ENCODE measurements at places on chromosomes 2 and 18.

- DNase-seq: no peak
Observed at GRCh38 chr2:134466141-134466540, 212.3 kb downstream of the MGAT5 start.

GRCh38 chr18:57004366-57005121, 142.3 kb upstream of the BOD1L2 start:
- no peak for DNase-seq

DNA sequence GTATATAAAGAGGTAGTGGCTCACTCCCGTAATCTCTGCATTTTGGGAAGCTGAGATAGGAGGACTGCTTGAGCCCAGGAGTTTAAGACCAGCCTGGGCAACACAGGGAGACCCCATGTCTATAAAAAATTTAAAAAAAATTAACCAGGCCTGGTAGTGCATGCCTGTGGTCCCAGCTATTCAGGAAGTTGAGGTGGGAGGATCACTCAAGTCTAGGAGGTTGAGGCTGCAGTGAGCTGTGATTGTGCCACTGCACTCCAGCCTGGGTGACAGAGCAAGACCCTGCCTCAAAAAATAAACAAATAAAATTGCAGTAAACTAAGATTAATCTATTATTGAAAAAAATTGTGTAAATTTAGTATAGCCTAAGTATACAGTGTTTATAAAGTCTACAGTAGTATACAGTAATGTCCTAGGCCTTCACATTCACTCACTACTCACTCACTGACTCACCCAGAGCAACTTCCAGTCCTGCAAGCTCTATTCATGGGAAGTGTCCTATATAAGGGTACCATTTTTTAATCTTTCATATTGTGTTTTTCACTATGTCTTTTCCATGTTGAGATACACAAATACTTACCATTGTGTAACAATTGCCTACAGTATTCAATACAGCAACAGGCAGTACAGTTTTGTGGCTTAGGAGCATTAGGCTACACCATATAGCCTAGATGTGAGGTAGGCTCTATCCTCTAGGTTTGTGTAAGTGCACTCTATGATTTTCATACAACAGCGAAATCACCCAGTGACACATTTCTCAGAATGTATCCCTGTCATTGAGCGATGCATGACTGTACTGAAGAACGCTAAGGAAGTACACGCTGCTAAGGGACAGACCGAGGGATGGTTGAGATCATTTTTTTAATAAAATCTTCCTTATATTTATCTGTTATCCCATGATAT, 10.4 kb upstream of the MAP4K3 start:
- DNase-seq: no peak

DNA sequence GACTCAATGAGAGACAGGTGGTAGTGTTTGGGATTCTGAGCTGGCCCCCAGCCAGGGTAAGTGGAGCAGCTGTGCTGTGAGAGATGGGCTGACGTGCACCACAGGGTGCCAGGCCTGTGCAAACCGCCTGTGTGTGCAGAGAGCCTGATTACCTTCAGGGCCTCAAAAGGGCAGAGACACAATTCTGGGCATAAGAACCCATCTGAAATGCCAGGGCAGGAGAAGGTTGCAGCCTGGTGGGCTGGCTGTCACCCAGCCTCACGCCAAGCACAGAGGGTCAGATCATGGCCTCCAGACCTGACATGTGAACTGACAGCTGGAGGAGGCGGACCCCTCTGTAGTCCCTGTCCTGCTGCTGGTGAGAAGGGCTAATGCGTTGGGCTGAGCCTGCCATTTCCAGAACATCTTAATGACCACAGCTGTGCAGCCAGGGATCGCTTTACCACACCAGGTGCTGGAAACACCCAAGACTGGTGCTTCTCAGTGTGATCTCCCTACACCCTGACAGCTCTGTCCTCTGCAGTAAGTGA, 100.9 kb downstream of the ARL4C start:
- DNase-seq: no peak

GRCh38 chr2:226117510-226118065, 682.0 kb downstream of the IRS1 start:
- DNase-seq: no peak

GRCh38 chr2:152890736-152891135, 172.3 kb downstream of the ARL6IP6 start:
- DNase-seq: no peak

GRCh38 chr2:68835621-68836020, 35.6 kb downstream of the BMP10 start:
- DNase-seq: no peak

DNA sequence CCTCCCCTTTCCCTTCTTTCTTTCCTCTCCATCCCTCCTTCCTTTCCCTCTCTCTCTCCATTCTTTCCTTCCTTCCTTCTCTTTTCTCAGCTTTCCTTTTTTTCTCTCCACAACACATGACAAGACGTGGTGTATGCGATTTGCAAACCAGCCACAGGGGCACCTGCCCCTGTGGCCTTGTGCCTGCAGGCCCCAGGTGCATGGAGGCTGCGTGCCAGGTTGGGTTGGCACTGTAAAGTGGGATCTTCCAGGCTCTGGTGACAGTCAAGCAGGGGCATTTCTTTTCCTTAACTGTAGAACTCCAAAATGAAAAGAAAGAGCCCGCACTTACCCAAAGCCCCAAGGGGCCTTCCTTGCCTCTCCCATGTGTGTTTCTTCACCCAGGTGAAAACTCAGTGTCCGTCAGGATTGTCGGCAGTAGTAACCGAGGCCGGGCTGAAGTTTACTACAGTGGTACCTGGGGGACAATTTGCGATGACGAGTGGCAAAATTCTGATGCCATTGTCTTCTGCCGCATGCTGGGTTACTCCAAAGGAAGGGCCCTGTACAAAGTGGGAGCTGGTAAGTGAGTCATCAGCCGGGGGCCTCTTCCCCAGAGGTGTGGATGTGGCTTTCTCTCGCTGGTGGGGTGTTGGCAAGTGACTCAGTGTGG, 50.9 kb downstream of the MARCO start:
- no peak for DNase-seq

GRCh38 chr18:44569391-44570055, 111.2 kb upstream of the SETBP1 start:
- no peak for DNase-seq

- DNase-seq: no peak
Observed at GRCh38 chr2:26325851-26326250, 20.1 kb upstream of the SELENOI start.

DNA sequence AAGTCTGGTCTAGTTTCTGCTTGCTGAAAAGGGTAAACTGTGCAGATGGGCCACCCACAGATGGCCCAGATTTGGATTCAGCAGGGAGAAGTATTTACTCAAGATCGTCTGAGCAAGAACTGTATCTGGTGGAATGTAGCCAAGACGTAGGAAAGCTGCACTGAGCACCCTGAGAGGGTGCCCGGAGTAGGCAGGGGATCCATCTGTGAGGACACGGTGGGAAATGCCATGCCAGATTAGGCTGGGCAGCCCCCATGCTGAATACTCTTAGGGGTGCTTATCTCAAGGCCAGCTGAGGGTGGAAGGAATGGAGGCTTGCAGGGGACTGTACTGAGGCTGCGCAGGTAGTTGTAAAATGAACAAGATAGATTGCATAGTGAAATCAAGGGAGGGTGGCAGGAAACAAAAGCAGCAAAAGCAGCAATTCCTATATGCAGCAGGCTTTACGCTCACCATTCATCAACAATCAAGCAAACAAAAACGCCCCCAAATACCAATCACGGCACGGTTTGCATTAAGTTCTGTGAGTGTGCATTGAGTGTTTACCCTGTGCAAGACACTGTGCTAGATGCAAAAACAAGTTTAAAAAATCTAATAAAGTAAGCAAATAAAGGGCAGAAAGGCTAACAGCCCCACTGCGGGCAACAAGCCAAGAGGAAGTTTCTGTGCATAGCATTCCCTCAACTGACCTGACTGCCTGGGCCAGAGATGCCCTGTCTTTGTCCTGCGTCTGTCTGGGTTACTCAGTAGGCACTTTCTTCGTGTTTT, 32.2 kb upstream of the LPIN2 start:
- DNase-seq: no peak

DNA sequence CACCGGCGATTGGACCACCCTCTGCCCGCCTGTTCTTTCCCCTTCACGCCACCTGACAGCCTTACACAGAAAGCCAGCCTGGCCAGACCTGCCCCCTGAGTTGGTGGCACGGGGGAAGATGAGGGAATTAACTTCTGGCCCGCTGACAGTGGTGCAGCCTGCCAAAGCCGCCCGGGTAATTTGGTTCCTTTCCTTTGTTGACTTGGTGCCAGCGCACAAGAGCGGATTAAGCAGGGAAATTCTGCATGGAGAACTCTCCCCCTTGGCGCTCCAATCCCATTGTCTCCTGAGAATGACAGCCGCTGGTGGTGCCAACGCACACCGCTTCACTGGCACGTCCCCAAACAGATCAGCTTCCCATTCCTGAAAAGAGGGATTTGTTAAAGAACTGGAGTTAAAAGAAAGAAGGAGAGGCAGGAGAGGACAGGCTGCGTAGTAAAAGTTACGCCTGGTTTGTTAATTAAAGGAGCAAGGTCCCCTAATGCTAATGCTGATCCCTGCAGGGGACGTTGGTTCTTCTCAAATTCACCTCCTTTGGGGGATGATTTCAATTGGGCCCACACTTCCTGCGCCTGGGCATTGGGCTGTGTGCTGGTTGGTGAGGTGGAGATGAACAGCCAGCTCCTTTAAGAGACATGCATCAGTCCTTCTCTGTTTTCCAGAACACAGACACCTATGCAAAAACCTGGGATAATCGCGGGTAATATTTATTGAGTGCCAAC, 286.8 kb downstream of the MYCN start:
- no peak for DNase-seq

DNA sequence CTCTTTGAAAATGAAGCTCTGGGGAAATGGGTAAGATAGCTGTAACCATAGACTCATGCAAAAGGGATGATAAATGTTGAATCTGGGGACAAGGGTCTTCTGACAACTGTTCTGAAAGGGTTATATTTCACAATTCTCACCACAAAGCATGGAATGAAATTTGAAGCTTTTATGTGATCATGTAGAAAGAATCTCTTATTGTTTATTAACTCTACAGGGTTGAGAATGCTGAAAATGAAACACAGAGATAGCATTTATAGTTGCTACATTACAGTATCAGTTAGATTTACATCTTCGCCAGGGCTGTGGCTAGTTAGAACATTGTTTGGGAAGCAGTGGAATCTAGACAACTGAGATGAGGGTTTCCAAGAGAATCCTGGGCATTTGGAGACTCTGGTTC, 97.4 kb upstream of the LHCGR start:
- no peak for DNase-seq

GRCh38 chr18:53948991-53949390, 275.5 kb downstream of the MBD2 start:
- no peak for DNase-seq

GRCh38 chr2:5188636-5189035, 503.5 kb upstream of the SOX11 start:
- no peak for DNase-seq

GRCh38 chr2:44348400-44348799, 12.9 kb downstream of the PREPL start:
- no peak for DNase-seq
